Brain pericyte (primary cell): ENCODE measurements at places on chromosomes 5 and 9.

DNA sequence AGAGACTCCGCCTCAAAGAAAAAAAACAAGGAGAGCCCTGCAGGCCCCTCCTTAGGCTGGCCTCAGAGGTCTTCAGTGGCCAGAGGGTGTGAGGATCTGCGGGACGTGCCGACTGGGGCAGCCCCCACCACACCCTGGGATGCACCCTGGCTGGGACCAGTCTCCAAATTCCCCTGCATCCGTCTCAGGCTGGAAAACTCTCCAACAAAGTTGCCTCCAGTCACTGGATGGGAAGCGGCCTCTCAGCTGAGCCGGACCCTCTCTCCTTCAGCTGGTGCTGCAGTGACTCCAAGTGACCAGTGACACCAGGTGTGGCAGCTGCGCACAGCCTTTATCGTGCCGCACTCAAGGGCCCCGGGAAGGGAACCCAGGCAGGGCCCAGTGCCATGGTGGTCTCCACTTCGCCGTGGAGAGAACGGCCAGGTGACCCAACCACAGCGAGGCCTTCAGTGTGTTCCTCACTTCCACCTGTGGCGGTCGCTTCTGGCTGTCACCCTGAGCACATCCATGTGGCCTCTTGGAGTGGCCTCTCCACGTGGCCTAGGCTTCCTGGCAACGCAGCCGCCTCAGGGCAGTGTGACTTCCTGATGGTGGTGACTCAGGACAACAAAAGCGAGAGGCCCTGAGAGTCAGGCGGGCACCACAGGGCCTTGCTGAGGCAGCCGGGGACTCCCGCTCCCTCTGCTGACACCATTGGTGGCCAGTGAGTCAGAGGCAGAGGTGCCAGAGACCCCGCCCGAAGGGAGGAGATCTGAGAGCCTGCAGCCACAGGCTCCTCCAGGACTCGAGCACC lies 19.3 kb upstream of the CAMSAP1 start:
- no peak for DNase-seq

DNA sequence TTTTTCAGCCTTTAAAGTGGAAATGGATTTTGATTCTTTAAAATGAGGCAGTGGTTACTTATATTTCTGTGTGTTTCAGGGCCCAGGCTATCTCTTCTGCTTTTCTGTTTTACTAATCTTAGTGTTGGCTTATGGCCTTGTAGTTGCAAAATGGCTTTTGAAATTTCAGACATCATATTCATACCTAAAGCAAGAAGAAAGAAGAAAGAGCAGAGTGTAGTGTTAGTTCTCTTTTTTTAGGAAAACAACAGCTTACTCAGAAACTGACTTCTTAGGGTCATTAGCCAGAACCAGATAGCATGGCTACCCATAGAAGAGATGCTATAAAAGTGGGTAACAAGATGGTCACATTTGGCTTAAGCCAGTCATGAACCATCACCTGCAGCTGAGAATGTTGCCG lies 20.9 kb downstream of the ZBED3 start:
- no peak for DNase-seq

DNA sequence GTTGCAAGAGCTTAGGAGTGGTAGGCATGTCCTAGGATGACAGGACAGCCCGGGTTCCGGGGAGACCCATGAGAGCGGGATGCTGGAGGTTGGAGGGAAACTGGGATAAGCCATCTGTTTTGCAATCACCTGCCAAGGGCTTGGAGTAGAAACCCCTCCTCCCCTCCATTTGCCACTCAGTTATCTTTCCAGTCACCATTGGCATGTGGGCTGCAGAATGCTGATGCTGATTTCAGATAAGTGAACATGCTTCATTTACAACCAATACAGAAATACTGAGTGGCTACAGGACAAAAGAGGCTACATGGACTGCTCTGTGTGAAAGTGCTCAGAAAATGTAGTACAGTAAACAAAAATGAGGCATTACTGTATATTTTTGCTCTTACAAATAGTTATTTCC lies 93.4 kb upstream of the KIF2A start:
- DNase-seq = no peak

GRCh38 chr9:91944711-91945110 lies 5.3 kb downstream of the ROR2 start:
- no peak for DNase-seq

DNA sequence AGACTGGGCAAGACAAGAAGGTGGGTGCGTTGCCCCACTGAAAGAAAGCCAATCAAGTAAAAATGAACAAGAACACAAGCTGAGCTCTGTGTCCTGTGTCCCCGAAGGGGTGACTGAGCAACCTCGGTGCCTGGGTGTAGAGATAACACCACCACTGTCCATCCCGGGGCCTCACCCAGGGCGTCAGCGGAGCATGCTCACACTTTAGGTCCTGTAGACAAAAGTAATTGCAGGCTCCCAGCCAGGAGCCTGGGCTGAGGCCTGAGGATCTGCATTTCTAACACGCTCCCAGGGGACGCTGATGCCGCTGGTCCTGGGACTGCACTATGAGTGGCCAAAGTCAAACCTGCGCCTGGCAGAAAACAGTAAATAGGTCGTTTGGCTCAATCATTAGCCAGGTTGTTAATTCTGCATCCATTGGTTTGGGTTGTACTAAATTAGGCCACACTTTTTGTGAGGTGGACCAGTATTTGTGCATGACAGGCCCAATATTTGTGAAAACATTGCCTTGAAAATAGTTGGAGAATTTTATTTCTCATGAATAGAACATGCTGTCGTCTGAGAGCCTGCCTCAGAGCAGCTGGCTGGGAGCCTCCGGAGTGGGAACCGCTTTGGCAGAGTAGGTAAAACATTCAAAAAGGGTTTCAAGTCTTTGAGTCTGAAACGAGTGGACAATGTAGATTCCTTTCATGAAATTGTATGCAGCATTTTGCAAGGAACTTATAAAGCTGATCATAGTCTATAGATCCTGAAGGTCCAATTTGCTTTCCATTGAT lies 38.3 kb downstream of the ANKRD33B start:
- no peak for DNase-seq

GRCh38 chr5:150670275-150670947 lies 9.4 kb downstream of the MYOZ3 start:
- no peak for DNase-seq

DNA sequence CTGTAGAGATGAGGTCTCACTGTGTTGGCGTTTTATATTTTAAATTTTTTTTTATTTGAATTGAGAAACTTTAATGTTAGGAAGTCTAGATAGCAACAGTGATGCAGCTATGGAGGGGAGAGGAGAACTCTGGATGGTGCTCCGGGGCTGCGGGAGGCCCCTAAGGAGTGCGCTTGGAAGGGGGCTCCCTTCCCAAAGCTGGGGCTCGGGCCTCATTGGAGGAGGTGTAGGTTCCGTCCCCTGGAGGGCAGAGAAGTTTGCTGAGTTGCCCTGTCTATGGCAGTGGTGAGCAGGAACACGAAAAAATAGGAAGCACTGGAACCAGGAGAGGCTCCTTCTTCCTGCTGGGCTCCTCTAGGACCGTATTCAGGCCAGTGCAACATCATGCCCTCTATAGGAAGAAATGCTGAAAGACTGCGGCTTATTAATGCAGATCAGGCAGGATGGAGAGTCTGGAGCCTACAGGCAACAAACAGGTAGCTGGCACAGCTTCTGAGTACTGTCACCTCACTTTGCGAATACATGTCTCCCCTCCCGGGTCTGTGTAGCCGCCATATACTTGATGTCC lies 16.1 kb downstream of the AHRR start:
- DNase-seq = no peak

DNA sequence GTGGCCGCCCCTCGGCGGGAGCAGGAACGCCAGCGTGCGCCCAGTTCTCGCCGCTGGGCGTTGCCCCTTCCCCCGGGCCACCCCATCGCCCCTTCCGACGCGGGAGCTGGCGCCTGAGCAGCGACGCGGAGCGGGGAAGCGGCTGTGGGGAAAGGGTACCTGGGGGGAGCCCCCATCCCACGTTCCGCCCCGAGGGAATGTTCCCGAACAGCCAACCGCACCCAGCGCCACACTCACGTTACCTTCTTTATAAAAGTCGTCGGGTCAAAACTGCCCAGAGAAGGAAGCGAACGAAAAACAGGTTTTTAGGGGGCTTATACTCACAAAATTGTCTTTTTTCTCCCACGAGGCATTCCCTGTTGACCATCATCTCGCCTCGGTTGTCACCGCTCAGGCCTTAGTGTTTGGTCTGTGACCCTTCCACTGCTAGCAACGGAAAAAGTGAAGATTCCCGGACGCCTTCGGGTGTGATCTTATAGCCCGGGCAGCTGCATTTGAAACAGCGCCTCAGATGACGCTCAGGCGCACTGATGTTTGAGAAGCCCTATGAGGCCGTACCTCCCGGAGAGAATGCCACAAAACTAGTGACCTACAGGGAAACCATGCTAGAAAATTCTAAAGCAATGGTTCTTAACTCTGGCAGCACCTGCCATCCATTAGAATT lies 475 bp upstream of the GOLM1 start:
- DNase-seq = no peak

DNA sequence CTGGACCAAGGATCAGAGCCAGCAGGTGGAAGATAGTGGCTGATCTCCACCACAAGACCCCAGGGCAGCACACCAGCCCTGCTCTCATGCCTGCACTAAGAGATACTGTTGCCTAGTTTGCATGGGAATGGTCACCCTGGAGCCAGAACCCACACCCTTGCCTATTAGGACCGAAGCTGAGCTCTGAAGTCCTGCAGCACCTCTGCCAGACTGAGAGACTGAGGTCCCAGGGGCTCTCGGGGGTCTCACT lies 11.3 kb downstream of the ACSL6 start:
- DNase-seq = no peak

DNA sequence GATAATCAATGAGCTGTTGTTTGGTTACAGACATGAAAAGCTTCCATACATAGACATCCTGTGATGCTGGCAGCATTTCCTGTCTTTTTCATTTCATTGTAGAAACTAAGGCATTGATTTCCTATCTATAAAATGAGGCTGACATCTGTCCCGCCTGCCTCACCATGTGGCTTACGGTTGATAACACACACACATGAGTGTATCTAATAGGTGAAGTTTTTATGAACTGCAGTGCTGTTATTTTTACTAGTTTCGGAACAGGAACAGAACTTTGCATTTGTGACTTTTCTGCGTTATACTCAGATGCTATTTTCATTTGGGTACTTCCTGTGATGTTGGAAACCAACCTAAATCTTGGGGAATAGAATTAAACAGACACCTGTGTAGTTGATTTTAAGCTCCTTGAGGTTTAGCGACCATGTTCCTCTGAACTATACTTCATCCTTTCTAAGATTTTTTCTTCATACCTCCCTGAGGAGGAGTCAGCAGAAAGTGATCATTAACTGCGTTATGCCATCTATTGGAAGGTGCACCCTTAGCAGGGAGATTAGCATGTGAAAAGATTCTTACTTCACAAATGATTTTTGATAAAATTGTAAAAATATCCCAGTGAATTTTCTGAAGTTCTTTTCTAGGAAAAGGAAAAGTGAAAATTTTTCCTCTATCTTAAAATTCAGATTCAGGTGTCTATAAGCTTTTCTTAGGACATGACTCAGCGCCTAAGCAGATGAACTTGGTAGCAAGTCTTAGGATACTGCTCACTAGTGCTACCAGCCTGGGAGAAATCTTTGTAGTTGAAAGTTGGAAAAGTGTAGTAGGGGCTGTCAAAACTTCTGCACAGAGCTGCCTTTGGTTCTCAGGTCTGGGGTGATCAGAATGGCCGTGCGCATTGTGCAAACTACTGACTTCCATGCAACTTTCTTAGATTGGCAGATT lies 134.5 kb downstream of the TRIO start:
- no peak for DNase-seq

- no peak for DNase-seq
Measured at GRCh38 chr9:111150181-111150580, 111.9 kb upstream of the LPAR1 start.

- DNase-seq = no peak
Measured at GRCh38 chr9:4583001-4583400, 79.1 kb upstream of the PLPP6 start.

- no peak for DNase-seq
Measured at GRCh38 chr5:115616472-115616871, 9.4 kb downstream of the TMED7 start.

- DNase-seq = no peak
Measured at GRCh38 chr5:58499231-58499630, 8.0 kb downstream of the GAPT start.

GRCh38 chr9:114588651-114589526 lies 1.3 kb downstream of the ATP6V1G1 start:
- DNase-seq = no peak

- DNase-seq = peak; percentile 63
Measured at GRCh38 chr9:120383999-120384924, 195.7 kb downstream of the CDK5RAP2 start.

DNA sequence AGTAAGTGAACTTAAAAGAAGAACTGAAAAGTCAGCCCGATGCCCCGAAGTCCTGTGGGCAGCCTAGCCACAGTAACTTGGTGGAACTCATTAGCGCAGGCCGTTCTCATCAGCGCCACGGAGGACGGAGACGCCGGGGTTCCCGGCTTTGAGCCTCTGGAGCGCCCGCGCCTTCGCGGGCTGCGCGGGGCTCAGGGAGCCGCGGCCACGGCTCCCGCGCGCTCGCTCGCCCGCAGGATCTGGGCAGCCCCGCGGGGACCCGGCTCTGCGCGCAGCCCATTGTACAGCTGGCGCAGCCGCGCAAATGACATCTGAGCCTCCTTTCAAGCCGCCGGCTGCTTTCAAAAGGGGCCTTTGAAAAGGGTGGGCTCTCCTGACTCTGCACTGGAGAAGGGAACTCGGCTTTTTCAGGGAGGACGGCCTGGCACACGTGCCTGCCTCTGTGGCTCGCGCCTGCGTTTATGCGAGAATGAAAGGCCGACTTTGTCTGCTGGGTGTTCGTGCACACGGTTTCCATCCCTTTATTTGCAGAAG lies 40.7 kb downstream of the TLR4 start:
- no peak for DNase-seq

GRCh38 chr5:37715361-37715760 lies 124.5 kb downstream of the GDNF start:
- DNase-seq = no peak

DNA sequence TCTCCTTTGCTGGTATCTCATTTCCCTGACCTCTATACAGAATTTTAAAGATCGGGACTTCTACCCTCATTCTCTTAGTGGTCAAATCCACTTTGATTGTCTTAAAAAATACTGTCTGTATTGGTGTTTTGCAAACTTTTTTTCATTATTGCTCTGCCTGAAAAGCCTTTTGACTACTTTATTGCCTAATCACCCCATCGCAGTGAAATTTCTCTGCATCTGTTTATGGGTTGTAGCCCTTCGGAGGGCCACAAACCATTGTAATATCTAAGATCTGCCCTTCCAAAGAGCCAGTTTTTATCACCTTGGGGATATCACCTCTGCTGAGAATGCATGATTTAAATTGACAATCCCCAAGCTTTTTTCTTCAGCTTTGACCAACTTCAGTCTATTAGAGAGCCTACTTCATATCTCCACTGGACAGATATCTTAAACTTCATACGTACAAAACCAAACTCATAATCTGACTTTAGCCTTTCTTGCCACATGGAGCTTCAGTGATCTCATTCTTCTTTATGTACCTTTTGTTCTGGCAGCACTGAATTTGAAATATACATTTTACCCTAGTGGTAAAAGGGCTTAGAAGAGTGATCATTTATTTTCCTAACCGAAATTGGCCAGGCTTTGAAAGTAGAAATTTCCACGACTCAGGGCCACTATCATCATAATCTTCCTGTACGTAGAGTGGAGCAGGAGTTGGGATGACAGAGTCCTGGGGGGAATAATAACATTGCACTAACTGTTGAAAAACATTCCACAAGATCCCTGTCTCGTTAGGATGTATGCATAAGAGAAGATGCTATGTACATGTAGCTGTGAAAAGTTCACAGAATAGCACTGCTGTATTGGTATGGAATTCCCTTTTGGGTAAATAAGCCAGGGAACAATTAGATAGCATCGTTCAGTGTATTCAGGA lies 21.4 kb downstream of the KIF2A start:
- DNase-seq = peak; percentile 16
